CD4-positive, CD25-positive, alpha-beta regulatory T cell (primary cell): ENCODE measurements at places on chromosomes 2 and 18.

DNA sequence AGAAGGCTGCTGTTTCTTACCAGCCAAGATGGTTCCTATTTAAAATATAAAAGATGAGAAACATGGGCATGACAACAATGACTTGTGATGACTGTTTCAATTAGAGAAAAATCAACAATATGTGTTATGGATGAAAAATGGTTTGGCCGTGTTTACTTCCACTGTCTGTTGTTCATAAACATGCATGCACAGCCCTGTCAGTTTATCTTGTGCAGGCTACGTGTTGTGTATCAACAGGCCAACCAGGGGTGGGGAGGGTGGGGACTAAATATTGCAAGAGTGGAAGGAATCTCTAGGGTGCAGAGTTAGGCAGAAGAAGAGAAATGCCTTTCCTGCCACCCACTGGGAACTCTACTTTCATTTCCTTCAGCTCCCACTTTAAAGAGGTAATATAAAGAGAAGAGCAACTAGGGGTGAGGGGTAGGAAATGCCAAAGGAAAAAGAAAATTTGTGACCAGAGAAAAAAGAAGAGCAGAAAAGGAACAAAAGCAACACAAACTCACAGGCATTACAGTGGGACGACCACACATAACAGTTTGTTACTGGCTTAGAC, 116.8 kb upstream of the MEIS1 start:
- DNase-seq, result no peak

DNA sequence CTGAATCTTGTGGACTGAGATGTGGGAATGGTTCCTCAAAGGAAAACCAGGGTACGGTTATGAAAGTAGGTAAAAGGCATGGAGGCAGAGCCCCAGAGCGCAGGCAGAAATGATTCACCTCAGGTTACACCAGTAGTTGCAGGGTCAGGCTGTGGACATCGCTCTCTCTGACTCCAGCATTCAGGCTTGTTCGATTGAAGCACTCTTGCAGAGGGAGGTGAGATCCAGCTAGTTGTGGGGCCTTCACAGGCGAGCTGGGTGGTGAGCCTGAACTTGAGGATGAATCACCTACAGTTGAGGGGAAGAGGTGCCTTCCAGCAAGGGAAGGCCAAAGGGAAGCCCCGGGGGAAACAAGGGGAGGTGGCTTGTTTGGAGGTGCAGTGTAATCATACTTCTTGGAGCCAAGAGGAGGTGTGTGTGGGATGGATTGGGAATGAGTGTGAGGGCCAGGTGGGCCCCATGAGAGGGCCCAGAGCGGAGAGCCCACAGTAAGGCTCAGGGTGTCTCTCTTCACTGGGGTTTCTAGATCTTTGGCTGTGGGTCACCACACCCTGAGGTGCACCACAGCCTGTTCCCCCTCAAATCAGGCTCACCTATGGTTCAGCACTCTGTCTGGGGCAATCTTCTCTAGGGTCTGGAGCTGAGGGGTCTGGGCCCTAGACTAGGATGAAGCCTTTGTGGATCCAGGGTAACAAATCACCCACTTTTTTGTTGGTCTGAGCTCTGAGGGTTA, 48.5 kb upstream of the MCFD2 start:
- DNase-seq, result no peak

GRCh38 chr18:44855681-44856080, 175.0 kb downstream of the SETBP1 start:
- DNase-seq, result no peak

DNA sequence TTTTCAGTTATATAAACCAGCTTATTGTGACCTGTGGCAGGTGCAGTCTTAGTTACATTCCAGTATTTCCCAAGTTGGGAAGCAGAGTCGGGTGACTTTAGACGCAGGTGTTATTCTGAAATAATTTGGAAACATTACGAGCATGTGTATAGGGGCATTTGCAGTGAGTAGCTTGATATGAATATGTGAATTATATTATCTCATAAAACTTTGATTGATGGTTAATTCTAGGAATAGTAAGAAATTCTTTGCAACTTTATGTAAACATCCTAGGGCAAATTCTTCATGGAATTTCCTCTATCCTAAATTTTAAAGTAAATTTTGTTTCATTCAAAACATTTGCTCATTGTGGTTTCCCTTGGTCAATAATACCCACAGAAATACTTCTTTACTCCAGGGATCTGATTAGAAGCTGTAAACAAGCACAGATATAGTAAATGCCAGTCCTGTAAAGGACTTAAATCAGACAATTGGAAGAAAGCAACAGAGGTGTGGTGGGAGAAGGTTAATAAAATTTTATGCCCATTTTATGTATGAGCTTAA, 580.6 kb upstream of the CDH2 start:
- no peak for DNase-seq

DNA sequence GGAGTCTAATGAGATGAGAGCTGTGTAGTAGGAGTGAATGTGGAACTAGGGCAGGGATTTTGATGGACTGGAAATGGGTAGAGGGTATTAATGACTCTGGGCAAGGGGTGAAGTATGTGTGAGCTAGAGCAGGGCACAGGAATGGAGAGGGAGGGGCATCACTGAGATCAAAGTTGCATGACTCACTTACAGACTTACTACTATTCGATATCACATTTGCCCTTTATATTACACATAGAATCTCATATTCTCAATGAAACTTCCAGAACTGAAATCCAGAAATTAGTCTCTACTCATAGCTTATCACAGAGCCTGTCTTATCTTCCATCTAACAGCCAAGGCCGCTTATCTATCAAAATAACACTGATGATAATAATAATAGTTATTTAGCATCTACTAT, 20.0 kb upstream of the ITGB6 start:
- no peak for DNase-seq

- no peak for DNase-seq
Measured at GRCh38 chr2:121205321-121205942, 79.6 kb downstream of the TFCP2L1 start.

DNA sequence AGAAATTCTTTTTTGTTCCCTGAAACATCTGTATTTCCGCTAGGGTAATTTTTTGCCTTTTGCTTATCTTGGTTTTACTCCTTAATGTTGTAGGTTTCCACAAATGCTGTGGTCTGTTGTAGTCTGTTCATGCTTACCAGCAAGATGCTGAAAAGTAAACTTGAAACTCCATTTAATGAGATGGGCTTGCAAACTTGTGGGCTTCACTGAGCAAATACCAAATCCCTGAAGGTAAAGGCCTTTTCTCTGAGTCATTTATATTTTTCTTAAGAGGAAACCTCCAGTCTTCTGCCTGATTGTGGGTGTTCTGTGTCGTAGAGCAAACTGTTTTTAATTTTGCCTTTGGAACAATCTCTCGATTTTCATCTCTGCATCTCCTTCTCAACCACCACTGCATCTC, 9.3 kb downstream of the SP140 start:
- no peak for DNase-seq

DNA sequence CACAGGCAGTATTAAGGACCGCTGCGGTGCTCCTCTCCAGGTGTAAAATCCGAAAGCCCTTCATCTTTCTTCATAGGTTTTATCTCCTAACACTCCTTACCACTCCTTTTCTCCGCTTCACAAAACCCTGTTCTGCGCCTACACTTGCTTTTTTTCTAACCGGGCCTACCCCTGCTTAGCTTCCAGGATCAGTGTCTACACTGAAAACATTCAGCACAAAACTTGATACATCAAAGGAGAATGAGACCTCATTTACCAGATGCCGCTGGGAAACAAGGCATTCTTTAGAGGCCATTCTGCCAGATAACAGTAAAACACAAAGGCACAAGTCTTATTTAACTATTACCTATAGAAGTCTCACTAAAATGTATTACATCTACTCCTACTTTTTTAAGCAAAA, 13.1 kb downstream of the CHST10 start:
- no peak for DNase-seq

GRCh38 chr2:205448189-205448588, 234.1 kb upstream of the NRP2 start:
- DNase-seq, result no peak

GRCh38 chr2:181984814-181985631, 630 bp upstream of the PPP1R1C start:
- DNase-seq, result no peak

- no peak for DNase-seq
Measured at GRCh38 chr2:108412995-108413710, 35.4 kb downstream of the SULT1C4 start.

DNA sequence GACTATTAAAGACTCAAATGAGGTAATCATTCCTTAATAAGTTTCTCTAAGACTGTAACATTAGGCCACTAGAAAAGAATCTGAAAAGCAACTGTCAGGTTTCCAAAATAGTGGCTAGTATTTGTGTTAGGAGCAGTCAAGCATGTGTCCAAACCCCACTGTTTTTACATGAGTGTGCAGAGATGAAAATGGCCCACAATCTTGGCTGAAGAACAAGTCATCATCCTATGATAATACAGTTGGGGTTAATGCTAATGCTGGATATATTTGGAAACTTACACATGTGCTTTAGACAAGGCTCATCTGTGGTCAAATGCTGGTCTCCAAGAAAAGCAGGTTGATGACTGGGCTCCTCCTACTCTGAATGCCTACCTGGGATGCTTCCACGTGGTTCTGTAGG, 73.6 kb downstream of the MAIP1 start:
- DNase-seq, result no peak

GRCh38 chr2:37324536-37324785, 172 bp downstream of the PRKD3 start:
- DNase-seq, result peak; percentile 62

DNA sequence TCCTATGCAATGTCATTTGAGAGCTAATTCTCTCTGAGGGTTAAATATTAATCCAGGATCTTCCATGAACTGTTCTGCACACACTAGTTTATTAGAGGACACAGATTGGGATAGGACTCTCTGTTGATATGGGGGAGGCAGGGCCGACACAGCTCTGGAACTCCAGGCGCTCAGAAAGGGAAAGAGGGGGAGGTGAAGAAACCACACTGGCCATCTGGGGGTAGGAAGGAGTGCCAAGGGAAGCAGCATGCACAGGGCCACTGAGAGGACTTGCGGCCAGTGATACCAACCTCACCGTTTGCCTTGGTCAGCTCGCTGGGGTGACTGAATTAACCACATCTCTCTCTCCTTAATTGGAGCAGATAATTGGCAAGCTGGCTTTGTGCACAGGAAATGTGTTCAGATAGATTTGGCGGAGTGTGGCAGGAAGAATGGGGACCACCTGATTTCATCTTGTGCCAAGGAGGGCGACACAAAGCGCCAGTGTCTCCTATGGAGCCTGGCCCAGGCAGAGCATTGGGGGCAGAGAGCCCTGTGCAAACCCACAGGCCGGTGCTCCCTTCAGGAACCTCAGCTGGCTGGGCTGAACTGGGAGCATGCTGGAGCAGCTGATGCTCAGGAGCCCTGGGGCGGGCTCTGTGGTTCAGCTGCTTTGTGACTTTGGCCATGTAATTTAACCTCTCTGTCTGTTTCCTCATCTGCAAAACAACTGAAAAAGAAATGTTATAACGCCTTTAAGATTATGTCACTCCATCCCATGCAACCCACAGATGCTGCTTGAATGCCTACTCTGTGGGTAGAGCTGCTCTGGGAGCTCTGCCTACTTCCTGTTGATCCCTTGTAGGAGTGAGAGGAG, 114.7 kb upstream of the STON1 start:
- no peak for DNase-seq

- no peak for DNase-seq
Measured at GRCh38 chr2:23901966-23902846, 24.7 kb downstream of the ATAD2B start.

GRCh38 chr2:45909677-45910191, 258.3 kb downstream of the PRKCE start:
- DNase-seq, result no peak

GRCh38 chr2:215191477-215191876, 53.1 kb upstream of the ABCA12 start:
- DNase-seq, result no peak

DNA sequence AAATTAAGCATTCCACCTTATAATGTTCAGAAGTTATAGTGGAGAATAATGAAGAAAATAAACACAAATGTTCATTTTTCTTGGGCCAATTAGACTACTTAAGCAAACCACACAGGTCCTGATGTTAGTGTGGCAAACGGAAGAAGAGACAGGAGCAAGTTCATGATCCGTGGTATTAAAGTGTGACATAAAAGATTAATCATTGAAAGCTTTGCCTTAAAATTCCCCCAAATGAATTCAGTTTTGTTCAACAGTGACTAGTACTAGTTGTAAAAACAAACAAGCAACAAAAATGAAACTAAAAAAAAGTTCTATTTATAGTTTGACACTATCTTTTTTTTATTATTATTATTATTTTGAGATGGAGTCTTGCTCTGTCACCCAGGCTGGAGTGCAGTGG, 73.7 kb downstream of the RFTN2 start:
- DNase-seq, result no peak

DNA sequence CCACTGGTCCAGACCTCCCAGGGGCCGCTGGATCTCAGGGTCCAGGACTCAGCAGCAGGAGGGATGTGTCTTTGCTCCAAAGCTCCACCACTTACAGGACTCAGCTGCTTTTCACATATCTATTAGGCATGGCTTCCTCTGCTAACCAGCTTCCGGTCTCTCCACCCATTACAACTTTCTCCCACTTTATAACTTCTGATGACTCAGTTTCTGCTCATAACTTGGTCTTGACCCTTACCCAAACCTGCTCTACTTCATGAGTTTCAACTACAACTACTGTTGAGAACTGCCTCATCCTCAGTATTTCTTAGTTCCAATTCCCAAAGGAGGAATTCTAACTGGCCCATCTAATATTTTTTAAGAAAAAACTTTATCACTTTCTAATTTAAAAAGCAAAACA, 17.2 kb downstream of the SULT1C2 start:
- DNase-seq, result no peak

- no peak for DNase-seq
Measured at GRCh38 chr2:240759459-240759858, 60.6 kb downstream of the KIF1A start.

DNA sequence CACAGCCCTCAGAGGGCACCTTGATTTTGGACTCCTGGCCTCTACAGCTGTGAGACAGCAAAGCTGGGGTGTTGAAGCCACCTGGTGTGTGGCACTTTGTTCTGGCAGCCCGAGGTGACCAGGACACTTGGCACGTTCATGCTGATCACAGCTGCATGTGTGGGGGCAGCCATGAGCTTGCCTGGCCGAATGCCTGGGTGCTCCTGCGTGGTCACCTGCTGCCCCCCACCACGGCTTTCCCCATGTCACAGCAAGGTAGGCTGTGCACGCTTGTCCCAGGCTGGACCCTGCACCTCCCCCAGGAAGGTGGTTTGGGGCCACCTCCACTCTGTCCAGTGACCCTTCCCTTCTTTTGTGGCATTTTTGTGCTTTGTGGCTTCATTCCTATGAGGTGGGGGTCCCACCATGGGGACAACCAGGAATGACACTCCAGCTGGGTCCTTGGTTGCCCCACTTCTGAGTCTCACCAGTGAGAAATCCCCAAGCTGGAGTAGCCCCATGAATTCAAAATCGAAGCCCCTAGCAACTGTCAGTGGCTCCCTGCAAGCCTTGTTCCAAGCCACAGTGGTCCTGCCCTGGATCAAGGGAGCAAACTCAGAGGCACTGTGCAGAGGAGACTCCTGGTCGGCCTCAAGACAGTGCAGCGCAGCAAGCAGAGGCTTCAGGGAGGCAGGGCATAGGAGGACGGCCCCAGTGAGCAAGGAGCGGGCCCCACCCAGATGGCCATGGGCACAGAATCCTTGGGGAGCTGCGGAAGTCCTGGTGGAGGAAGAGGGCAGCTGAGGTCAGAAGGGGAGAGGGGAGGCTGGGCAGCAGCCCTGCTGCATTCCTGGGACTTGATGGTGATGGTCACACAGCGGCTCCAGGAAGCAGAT, 121.4 kb upstream of the HS6ST1 start:
- no peak for DNase-seq

- no peak for DNase-seq
Measured at GRCh38 chr2:173390036-173390435, 35.4 kb downstream of the CDCA7 start.

GRCh38 chr2:168992591-168993349, 38.4 kb downstream of the ABCB11 start:
- DNase-seq, result no peak
